ENCODE measurements at places on chromosomes 7 and 10.

DNA sequence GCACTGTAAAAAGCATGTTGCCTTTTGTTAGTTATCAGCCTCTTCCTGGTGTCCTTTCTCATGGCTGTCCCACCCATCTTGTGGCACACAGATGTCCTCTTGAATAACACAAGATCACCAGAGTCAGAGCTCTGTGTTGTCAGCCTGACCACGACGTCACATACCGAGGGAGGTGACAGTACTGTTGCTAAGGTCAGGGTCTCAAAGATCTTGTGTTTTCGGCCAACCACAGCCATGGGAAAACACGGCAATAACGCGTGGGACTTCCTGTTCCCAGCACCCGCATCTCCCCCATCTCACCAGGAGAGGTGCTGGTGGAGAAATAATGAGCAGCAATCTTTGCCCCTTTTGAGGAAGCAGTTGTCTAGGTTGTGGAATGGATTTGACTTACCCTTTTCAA is 40.4 kb downstream of the NPVF start:
- DNase-seq, result no peak

DNA sequence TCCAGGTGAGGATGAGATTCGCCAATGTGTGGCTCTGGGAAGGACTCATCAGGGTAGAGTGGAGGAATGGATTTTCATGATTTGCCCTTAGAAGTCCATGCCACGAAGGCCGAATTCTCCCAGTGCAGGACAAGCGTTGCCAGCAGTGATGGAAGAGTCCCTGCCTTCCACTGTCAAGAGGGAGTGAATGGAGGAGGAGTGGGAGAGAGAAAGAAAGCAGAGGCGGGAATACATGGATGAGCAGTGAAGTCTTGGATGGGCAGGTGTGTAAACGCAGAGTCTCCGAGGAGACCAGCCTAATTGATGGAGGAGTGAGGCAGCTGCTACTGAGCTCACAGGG is 419.2 kb downstream of the GLRX3 start:
- no peak for DNase-seq

- peak; percentile 63 for DNase-seq
These were observed 1277.1 kb downstream of the GATA3 start for GRCh38 chr10:9331583-9332008.

DNA sequence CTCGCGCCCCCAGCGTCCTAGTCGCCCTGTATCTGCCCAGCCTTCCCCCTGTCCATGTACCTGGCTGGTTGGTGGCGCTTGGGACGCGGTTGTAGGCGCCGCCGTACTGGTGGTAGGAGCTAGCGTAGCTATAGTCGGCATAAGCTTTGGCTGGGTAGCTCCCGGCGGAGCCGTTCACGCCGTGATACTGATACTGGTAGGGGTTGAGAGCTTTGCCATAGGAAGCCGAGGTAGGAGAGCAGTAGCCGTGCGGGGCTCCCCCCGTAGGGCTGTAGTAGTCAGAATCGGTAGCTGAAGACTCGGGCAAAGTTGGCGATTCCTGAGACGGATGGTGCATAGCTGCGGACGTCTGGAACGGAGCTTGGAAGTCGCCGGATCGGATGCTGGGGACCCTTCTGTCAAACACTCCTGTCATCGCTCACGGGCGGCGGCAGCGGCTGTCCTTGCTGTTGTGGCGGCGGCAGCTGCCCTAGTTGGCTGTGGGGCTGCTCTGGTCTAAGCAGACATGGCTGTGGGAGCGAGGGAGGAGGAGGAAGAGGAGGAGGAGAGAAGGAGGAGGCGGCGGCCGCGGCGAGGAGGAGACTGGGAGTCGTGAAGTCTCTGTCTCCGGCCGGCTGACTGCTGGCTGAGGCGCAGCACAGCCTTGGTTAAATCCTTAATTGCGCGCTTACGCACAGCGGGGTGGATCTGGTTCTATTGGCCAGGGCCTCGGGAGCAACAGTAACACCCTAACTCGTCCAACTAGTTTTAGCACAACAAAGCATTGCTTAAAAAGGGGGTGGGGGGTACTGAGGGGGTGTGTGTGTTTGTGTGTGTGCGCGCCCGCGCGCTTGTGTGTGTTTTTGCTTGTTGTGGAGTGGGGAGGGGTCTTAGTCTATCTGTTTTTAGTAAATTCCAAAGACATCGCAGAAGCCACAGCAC is at the start of gene DLX5:
Gene DLX5, minus strand, starts transcription at position 623 of the 921 bp plus-strand sequence. Its CDS starts 208 bp downstream, at position 415.
- DNase-seq, result no peak

GRCh38 chr7:113880559-113880958 is 38.2 kb downstream of the PPP1R3A start:
- DNase-seq, result no peak

Data from astrocyte of the hippocampus (primary cell).